Epithelial cell of alveolus of lung (primary cell): ENCODE measurements at places on chromosomes 2 and 18. TPM values are rescaled to one million over a fixed set of nuclear protein-coding genes. Genes with fewer than 3 reads are reported as not detected.

Gene IGFBP2
- 121 and 137 TPM in 2 replicates for total RNA-seq

Gene CHRNG
- 3.3 TPM in 1 of 2 replicates, not detected in the other for total RNA-seq

Gene WNT10A
- 0.08 TPM in 1 of 2 replicates, not detected in the other for total RNA-seq

Gene SERPINB3
- under 0.01 TPM in 1 of 2 replicates, not detected in the other for total RNA-seq

Gene CERKL
- not detected in 2 replicates for total RNA-seq

Gene WDFY1
- 45.0 and 52.6 TPM in 2 replicates for total RNA-seq

Gene C2orf80
- total RNA-seq, result not detected in 2 replicates

Gene COL4A3
- 0.13 and 0.48 TPM in 2 replicates for total RNA-seq

Gene FANCL
- 7.8 and 9.3 TPM in 2 replicates for total RNA-seq

Gene ADAM23
- 1.4 and 4.9 TPM in 2 replicates for total RNA-seq

Gene GRP
- not detected in 2 replicates for total RNA-seq

Gene HOXD9
- total RNA-seq, result not detected in 2 replicates

Gene LHCGR
- total RNA-seq, result 0.39 TPM in 1 of 2 replicates, not detected in the other

Gene PSMD14
- total RNA-seq, result 40.3 and 99.2 TPM in 2 replicates

Gene POTEI
- not detected in 2 replicates for total RNA-seq

Gene TSPYL6
- not detected in 2 replicates for total RNA-seq
